ENCODE measurements at places on chromosomes 7 and 10.

GRCh38 chr7:52168085-52168484 is 851.5 kb upstream of the COBL start:
- no peak for DNase-seq

GRCh38 chr7:154353355-154353767 is 301.2 kb downstream of the DPP6 start:
- DNase-seq = no peak

GRCh38 chr7:21463524-21463923 is 35.6 kb downstream of the SP4 start:
- no peak for DNase-seq

- peak; percentile 91 for DNase-seq
Measured at GRCh38 chr10:71708301-71708703, 11.3 kb downstream of the C10orf105 start.

DNA sequence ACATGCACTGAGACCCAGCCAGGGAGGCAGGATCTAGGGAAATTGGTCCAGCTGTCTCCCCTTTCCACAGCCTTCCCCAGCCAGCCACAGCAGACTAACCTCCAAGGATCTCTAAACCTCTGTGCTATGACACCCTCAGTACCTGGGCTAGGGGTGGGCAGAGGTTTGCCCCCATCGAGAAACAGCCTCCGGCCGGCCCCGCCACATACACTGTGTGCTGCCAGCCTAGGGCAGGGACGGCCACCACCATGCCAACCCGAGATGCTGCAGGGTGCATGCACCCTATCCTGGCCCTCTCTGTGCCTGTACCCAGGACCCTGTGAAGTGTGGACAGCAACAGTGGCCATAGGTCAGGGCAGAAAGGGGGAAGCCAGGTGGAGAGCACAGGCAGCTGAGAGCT is 58.1 kb downstream of the PARP12 start:
- DNase-seq = no peak

GRCh38 chr7:144606261-144606660 is 202.8 kb upstream of the NOBOX start:
- no peak for DNase-seq

GRCh38 chr7:154871928-154872750 is 130.8 kb downstream of the PAXIP1 start:
- DNase-seq = no peak

- no peak for DNase-seq
Measured at GRCh38 chr10:45183174-45183573, 132.2 kb downstream of the OR13A1 start.
